ENCODE measurements at places on chromosomes 6 and 20.

- no peak for DNase-seq
These were observed 492 bp upstream of the RNF39 start for GRCh38 chr6:30075790-30076732.

DNA sequence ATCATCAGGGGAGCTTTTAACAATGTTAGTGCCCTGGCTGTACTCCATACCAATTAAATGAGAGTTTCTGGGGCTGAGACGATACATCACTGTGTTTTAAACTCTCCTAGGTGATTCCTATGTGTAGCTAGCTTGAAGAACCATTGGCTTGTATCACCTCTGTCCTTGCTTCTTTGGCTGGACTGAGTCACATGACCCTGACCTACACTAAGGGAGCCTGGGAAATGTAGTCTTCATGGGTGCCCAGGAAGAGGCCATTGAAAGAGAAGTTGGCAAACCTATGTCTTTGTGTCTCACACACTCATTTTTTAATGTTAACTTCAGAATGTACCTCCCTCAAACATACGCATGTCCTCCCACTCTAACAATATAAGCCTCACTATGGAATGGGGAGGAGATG, 506.6 kb downstream of the DHX35 start:
- no peak for DNase-seq

- no peak for DNase-seq
These were observed 19.9 kb upstream of the BPIFA2 start for GRCh38 chr20:33148040-33148439.

DNA sequence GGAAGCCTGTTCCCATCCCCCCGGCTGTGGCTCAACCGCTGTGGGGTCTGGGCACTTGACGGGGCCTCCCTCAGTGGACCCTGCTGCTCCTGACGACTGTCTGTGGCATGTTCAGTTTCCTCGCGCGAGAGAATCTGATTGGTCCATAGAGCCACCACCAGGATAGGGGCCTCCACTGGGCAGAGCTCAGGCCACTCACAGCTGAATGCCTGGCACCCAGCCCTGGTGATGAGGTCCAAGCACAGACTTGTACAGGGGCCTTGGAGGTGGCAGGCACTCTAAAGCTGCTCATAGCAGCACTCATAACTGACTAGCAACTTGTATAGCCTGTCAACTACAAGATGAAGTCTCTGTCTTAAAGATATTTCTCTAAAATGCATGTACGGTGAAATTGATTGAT, 368.1 kb downstream of the NRN1 start:
- no peak for DNase-seq

GRCh38 chr20:50246367-50247195, 56.0 kb downstream of the CEBPB start:
- DNase-seq = no peak

DNA sequence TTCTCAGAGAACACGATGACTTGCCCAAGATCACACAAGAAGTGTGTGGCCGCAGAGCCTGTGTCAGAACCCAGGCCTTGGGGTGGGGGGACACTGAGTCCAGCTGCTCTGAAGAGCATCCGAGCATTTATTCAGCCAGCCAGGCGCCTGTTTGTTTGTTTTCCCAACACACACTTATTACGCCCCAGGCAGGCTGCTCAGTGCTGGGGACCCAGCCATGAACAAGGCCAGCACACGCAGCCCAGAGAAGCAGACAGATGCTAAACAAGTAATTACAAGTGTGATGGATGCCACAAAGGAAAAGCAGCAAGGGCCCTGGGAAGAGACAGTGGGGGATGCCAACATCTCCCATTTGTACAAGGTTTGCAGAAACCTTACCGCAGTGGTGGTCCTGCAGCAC, 19.4 kb upstream of the SIRPA start:
- DNase-seq = no peak

- DNase-seq = no peak
These were observed 98.7 kb downstream of the SLC16A10 start for GRCh38 chr6:111185954-111186353.

GRCh38 chr6:53412751-53413150, 64.0 kb upstream of the ELOVL5 start:
- DNase-seq = no peak

DNA sequence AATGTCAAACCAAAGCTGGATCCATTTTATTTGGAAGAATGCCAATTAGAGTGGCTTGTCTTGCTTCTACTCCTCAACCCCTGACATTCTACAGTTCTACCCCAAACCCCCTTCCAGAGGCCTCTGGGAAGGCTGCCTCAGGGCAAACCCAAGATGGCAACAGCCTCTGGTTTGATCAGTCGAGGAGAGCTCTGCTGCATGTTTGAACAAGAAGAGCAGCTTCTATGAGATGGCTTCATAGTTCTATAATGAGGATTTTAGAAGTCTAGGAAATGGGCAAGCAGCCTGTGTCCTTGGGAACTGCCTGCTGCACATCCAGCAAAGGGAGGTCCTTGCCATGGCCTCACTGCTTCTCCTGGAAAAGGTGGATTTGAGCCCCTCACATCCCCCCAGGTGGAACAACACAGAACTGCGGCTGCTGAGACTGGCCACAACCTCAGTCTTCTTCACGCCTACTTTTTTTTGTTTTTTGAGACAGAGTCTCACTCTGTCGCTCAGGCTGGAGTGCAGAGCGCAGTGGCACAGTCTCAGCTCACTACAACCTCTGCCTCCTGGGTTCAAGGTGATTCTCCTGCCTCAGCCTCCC, 37.9 kb downstream of the ZC3H12D start:
- no peak for DNase-seq

GRCh38 chr20:51450221-51450712, 92.3 kb downstream of the NFATC2 start:
- no peak for DNase-seq

DNA sequence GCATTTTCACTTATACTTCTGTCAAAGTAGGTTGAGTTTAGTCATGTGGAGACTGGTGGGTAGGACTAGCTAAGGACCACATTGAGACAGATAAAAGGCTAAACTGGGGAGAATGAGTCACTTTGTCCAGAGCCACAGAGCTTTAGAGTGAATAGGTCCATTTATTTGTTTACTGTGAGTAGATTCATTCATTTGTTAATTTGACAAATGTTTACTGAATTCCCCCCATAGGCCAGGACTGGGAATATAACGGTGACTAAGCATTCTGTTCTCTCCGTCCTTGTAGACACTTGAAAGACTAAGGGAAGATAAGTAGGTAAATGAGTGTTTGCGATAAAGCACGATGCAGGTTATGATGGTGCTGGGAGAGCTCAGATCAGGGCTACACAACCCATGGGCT, 699.7 kb upstream of the ID4 start:
- no peak for DNase-seq

- no peak for DNase-seq
These were observed 704.4 kb upstream of the SLC35B3 start for GRCh38 chr6:9139746-9140145.

GRCh38 chr6:139485185-139485584, 110.7 kb upstream of the CITED2 start:
- no peak for DNase-seq

DNA sequence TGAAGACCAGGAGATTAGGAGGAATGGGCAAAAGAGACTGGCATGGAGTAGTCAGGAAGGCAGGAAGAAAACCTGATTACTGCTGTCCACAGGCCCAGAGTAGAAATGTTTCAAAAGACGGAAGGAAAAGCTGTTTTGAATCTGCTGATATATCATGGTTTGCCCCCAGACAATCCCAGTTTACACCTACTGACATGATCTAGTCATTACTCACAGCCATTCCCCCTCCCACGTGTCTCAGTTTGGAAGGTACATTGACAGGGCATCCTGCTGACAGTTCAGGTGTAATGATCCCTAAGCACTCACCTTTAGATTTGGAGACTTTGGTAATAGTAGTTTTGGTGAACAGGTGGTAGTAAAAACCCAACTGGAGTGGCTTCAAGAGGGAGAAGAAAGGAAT, 9.8 kb upstream of the TXNDC5 start:
- DNase-seq = no peak

GRCh38 chr6:158512809-158513208, 47.1 kb upstream of the TMEM181 start:
- no peak for DNase-seq

- DNase-seq = no peak
These were observed 126.4 kb upstream of the DUSP22 start for GRCh38 chr6:165906-166305.

- DNase-seq = no peak
These were observed 38.1 kb upstream of the OPN5 start for GRCh38 chr6:47743744-47744143.

GRCh38 chr6:143248359-143248758, 187.7 kb downstream of the AIG1 start:
- no peak for DNase-seq

DNA sequence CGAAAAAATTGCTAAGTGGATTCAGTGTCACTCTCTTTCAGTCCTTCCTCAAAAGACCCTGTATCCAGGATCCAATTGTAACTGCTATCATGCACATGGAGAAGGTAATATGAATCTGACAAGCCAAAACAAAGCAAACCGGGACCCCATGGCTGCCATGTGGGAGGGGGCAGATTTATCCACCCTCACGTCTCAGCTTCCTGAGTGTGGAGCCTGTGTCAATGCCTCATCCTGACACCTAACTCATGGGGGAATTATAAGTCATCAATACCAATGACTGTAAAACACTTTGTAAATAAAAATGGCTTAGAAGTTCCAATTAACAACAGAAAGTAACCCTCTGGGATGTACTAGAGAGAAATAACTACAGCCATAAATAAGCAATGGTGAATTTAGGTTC, 174.1 kb upstream of the MCHR2 start:
- DNase-seq = no peak

- peak; percentile 82 for DNase-seq
These were observed 55.7 kb upstream of the TNFAIP3 start for GRCh38 chr6:137811121-137811915.

- DNase-seq = no peak
These were observed 333.7 kb downstream of the MEI4 start for GRCh38 chr6:77986380-77987034.

DNA sequence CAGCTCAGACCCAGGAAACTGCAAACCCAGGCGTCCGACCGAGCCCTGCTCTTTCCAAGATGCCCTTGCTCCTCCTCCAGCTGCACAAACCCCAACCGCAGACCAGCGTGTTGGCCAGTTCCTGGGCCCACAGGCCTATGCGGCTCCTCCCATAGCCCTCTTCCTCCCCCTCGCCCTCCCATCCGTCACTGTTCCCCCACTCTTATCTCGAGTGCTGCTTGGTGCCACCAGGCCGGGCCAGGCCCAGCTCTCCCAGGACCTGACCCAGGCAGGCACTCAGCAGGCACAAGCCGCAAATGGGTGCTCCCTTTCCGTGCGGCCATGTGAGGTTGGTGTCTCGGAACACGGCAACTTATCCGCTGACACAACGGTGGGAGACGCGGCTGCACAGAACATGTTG, 28.6 kb downstream of the ADRM1 start:
- no peak for DNase-seq

DNA sequence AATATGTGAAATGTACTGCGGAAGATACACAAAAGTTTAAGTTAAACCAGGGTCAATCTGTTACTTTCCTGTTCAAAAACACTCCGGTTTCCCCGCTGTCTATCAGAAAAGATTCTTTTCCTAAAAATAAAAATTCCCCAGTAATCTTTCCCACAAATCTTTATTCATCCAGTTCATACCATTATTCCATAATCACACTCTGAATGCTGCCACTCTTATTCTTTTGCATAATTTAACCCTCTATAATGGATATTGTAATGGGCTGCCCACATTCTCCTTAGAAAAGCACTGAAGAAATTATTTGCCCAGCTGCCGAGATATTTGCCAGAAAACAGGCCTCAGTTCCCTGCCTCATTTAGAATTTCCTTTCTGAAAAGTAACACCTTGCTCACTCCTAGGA, 68.6 kb downstream of the EPHA7 start:
- no peak for DNase-seq

GRCh38 chr6:155519176-155519738, 63.6 kb upstream of the NOX3 start:
- DNase-seq = no peak

DNA sequence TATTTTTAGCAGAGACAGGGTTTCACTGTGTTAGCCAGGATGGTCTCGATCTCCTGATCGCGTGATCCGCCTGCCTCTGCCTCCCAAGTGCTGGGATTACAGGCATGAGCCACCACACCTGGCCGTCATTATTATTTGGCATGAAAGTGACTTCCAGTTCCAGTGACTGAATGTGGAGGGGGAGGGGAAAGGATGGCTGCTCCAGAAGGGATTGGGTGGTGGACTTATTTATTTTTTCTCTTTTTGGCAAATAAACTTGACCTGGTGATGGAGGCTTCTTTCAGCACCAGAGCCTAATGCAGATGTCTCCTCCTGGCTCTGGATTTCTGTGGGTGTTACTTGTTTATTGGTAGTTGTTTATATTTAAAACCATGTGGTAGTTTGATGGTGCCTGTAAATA, 16.9 kb upstream of the SLC22A23 start:
- DNase-seq = no peak

- peak; percentile 2 for DNase-seq
These were observed 79.7 kb upstream of the SYNDIG1 start for GRCh38 chr20:24389686-24390085.

- DNase-seq = no peak
These were observed 170.8 kb downstream of the SASH1 start for GRCh38 chr6:148513145-148514071.

DNA sequence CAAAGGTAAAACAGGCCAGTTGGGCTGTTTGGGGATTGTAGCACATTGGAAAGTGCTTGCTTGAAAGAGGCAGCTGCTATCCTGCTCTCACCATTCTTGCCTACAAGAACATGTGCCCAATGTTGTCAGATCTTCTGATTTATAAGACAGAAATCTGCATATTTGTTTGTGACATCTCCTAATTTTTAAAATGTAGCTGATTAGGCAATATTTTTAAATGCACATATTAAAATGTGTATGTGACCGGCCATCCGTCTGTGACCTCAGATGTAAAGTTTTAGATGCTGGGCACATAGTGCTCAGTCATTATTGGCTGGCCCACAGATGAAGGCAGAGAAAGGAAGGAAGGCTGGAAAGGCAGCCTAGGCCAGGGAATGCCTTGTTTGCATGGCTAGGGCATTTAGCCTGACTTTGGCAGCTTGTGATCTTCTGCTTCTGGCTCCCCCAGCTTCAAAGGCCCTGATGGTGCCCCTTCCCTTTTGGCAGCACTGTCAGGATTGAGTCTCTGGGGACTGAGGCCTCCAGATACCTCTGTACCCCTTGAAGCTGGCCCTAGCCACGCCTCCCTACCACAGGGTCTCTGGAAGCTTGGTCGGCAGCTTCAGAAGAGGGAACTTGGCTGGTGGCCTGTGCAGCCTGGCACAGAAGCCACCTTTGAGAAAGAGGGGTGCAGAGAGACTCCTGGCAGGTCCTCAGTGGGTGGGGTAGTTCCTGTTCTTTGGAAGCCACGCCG, 6.4 kb downstream of the SNPH start:
- no peak for DNase-seq

DNA sequence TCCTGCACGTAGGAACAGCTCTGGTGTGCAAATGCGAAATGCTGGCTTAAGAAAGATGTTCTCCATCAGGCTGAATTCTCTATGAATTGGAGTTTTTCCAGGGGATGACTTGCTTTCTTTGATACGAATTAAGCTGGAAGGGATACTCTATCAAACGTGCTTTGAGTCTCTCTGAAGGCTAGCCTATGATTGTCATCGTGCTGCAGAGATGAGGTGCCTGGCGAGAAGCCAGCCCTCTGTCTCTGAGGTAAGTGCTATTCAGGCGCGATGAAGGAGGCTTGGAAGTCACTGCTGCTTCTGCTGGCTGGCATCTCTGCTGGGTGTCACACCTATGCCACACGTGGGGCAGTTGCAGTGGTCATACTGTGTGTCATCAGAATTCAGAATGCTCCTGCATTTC, 223.7 kb downstream of the TAF4 start:
- DNase-seq = no peak
